ENCODE measurements at places on chromosomes 6 and 20.

GRCh38 chr6:27294409-27294808 is 17.7 kb downstream of the POM121L2 start:
- DNase-seq = no peak

DNA sequence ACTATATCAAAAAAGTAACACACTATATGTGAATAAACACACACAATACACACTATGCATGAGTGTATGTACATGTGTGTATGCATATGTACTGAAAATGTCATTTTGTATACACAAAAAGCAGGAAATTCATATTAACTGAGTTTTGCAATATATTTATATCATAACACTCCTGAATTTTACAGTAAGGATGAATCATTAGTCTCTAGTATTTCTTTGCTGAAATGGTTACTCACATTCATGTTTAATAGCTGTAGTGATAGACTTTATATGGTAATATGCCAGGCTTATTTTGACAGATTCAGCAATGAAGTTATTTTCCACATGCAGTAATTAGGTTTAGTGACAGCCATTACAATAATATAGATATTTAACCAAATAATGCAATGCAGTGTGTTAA is 1216.2 kb upstream of the CITED2 start:
- DNase-seq = no peak

GRCh38 chr6:28658475-28659249 is 133.0 kb downstream of the GPX5 start:
- DNase-seq = no peak

DNA sequence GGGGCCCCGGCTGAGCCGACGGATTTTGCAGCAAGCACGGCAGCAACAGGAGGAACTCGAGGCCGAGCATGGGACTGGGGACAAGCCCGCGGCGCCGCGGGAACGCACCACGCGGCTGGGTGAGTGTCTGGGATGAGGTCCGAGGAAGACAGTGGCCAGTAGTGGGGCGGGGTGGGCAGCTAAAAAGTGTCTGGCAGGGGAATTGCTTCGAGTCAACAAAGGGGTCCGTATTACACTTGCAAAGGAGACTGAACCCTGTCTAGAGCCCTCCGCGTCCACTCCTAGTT is 356 bp downstream of the BYSL start:
- no peak for DNase-seq

- DNase-seq = no peak
These were observed 13.9 kb upstream of the CD164 start for GRCh38 chr6:109396046-109396718.

DNA sequence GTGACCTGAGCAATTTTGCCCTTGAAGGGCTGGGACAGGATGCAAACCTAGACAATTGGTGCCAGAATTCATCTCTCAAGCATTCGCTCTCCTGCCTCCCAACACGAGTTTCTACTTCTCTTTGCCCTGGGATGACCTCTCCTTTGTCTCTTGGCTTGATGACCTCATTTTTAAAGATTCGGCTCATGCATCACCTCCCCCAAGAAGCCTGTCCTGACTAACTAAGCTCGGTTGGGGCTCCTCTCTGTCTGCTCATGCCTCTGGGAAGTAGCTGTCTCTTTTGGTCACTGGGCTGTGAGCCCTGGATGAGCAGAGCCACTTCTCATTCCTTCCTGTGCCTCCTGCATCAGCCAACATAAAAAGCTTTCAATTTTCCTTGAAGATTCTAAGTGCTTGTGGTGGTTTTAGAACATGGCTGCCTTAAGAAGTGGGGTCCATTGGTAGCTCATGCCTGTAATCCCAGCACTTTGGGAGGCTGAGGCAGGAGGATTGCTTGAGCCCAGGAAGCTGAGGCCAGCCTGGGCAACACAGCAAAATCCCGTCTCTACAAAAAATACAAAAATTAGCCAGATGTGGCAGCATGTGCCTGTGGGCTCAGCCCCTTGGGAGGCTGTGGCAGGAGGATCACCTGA is 11.1 kb upstream of the TCF15 start:
- DNase-seq = no peak

GRCh38 chr6:127468936-127469335 is 9.7 kb upstream of the KIAA0408 start:
- DNase-seq = no peak

- DNase-seq = no peak
These were observed 86.0 kb downstream of the SESN1 start for GRCh38 chr6:109008537-109009235.

GRCh38 chr6:134787261-134787877 is 162.5 kb downstream of the ALDH8A1 start:
- DNase-seq = no peak

DNA sequence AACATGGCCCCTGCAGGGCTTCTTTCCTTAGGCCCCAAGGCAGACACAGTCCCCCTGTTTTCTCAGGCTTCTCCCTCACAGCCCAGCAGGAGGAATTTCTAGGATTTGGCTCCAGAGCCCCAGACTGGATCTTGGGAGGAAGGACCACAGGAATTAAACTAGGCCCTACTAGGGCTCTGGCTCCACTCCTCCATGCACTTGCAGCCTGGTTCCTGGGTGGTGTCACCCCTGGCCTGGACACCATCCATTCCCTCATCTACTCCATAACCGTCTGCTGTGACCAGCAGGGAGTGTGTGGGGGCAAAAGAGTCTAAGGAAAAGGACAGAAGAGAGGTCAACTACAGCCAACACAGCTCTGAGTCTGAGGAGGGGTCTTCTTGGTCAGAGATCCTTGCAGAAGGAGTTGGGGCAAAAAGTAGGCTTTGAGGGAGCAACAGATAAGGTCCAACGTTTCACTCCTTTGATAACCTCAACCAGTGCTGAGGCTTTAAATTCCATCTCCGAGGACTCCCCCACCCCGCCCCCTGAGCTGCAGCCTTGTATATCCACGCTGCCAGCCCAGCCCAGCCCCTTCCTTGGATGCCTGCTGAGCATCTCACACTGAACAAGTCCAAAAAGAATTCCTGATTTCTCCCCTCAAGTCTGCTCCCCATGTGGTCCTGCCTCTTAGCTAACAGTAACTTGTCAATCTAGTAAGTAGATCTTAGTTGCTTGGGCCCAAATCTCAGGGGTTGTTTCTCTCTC is 27.9 kb upstream of the SPDEF start:
- no peak for DNase-seq

DNA sequence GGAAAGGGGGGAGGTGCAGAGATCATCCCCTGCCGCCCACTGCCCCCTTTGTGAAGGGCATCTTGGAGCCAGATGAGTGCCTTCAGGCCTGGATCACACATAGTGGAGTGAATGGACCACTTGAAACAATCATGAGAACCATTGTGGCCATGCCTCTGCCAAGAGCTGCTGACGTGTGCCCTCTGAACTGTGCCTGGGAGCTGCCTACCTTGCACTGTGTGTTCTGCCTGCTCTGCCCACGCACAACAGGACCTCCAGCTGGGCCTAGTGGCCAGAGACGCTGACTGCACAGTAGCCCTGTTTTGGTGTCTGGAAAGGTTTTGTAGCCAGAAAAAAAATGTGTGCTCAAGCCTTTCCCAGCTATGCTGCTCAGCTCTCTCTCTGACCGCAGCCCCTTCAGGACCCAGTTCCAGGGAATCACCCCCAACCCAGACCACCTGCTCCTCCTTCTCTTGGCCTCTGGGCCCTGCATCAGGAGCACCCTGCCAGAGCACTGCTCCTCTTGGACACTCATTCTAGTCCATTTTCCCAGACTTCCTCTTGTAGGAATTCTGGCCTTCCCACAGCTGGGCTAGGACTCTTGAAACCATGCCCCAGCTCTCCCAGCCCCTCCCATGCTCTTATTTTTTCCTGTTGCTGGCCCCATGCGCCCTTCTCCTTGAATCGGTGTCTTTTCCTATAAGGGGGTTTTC is 1.6 kb upstream of the ADIG start:
- DNase-seq = no peak

DNA sequence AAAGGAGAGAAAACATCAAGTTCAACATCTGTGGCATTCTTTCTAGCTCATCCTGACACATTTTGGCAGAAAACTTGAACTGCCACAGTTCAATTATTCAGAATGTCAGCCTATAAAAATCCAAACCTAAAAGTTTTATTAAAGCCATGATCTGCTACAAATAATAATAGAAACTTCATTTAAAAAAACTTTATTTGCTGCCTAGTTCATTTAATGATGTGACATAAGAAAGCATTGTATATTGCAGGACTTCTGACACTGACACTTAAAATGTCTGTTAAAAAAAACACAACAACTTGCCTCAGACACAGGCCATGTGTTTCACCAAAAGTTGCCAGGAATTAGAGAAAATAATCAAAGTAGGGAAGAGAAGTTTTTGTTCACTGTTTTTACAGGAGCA is 88.3 kb upstream of the HTR1E start:
- DNase-seq = no peak

DNA sequence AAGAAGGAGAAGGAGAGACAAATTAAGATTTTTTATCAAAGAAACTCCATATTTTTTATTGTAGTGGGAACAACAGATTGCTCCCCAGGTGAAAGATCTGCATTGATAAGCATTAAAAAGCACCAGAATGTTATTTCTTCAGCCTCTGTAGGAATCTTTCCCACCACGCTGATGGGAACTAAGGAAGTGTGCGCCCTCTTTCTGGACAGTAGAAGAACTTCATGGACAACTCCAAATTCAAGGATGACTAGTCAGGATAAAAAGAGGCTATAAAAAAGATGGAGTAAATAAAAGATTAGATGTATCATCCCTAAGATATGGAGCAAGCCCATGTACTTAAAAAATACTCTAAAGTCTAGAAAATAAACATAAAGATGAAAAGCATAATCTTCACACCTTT is 45.8 kb upstream of the PAK5 start:
- DNase-seq = no peak

DNA sequence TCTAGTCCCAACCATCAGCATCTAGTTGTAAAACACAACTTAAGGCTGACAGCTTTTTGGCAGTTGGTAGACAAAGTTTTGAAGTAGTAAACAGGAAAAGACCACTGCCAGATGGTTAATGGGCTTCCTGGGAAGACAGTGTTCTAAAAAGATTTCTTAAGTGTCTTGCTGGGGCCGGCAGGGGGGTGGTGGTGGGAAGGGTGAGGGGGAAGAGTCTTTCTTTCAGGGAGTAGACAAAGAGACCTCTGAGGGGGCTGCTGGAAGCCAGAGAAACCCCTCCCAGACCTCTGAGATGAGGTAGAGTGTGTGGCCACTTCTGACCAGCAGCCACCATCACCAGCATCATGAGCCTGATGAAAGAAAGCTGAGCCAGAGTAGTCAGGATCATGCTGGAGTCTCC is 784.9 kb downstream of the TENT5A start:
- DNase-seq = no peak

GRCh38 chr6:161843066-161843465 is 569.2 kb upstream of the AGPAT4 start:
- DNase-seq = no peak

DNA sequence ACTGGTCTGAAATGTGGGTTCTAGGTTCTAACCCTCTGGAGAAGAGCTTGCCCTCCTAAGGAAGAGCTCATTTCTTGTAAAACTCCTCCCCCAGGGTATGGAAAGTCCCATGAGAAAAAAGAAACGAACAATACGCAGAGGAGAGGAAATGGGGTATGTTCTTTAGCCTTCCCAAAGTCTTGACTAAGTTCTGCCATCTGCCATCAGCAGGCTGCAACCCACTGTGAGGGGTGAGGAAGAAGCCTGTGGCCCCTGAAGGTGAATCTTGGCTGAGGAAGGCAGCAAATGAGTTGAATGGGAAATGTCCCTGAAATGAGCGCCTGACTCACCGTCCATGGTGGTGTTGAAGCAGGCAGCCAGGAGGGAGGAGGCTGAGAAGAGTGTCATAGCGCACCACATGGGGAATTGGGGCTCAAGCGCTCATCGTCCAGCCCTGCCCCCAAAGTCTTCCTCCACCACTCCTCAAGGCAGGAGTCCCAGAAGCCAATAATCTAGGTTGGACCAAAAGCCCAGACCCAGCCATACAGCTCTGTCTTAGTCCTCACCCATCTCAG is 10.4 kb upstream of the MATN4 start:
- DNase-seq = no peak

Measured in esophagus squamous epithelium (tissue), 5 donors.